Sciatic nerve (tissue), 2 donors: ENCODE measurements at places on chromosomes 6 and 20. TPM values are rescaled to one million over a fixed set of nuclear protein-coding genes. Genes with fewer than 3 reads are reported as not detected.

PLCB4 gene
- total RNA-seq, result 23.4 TPM

DXO gene
- total RNA-seq, result 23.0 TPM

VIP gene
- total RNA-seq, result 1.9 TPM

RNF8 gene
- 15.7 TPM for total RNA-seq

EPB41L1 gene
- total RNA-seq, result 53.2 TPM

ADA gene
- total RNA-seq, result 7.7 TPM

DBNDD2 gene
- 49.0 TPM for total RNA-seq

DCDC2 gene
- not detected for total RNA-seq

MPIG6B gene
- 0.62 TPM for total RNA-seq
